Activated T-cell treated with anti-CD3 and anti-CD28 coated beads for 1 hour (primary cell): ENCODE measurements at places on chromosomes 2 and 18.

DNA sequence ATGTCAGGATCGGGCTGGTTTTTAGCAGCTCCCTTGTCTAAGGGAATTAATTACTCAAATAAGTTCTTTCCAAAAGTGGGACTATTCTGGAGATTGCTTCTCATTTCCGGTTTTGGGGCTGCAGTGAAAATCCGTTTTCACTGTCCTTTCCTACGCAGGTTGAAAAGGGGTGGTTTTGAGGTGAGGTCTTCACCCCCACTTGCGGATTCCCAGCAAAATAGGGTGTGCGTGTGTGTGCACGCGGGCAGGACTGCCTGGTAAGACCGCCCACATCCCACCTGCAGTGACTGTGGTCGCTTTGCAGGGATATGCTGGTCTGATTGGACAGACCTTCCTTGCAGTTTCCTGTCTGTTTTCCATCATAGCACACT is 472 bp upstream of the PLEKHM3 start:
- no peak for DNase-seq

GRCh38 chr2:38648107-38648761 is 17.7 kb upstream of the GALM start:
- no peak for DNase-seq

GRCh38 chr18:28043631-28044030 is 133.3 kb downstream of the CDH2 start:
- no peak for DNase-seq

GRCh38 chr2:210616074-210616473 is 59.7 kb downstream of the CPS1 start:
- no peak for DNase-seq

GRCh38 chr2:69644506-69644979 is 1.0 kb upstream of the AAK1 start:
- DNase-seq: no peak

DNA sequence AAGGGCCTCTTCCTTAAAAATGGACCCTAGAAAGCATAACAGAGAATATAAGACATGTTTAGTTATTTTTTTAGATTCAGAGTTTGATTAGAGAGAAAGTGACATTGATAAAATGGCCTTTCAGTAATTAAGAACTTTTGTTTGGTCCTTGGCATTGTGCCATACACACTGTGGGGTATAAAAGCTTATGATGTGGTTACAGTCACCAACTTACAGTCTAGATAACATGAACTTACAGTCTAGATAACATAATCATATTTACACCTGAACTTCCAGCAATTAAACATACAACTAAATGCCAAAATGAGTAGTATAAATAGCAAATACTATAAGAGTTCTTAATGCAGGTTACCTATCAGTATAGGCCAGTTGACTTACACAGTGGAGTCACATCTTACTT is 25.6 kb upstream of the EFEMP1 start:
- DNase-seq: no peak

GRCh38 chr2:120209427-120210269 is 13.6 kb downstream of the TMEM185B start:
- DNase-seq: no peak

- DNase-seq: no peak
These were observed 219.1 kb downstream of the SETBP1 start for GRCh38 chr18:44899832-44900231.

GRCh38 chr18:63063171-63063570 is 256.4 kb downstream of the BCL2 start:
- DNase-seq: no peak

DNA sequence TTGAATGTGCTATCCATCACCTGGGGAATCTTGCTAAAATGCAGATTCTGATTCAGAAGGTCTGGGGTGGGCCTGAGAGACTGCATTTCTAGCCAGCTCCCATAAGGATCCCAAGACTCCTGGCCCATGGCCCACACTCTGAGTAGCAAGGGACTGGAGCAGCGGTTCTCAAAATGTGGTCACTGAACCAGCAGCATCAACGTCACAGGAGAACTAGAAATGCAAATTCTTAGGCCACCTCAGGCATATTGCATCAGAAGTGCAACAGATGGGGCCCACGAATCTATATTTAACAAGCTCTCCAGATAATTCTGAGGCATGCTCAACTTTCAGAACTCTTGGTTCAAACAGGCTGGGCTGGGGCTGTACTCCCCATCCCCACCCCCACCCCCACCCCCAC is 74.6 kb downstream of the DHRS9 start:
- no peak for DNase-seq

DNA sequence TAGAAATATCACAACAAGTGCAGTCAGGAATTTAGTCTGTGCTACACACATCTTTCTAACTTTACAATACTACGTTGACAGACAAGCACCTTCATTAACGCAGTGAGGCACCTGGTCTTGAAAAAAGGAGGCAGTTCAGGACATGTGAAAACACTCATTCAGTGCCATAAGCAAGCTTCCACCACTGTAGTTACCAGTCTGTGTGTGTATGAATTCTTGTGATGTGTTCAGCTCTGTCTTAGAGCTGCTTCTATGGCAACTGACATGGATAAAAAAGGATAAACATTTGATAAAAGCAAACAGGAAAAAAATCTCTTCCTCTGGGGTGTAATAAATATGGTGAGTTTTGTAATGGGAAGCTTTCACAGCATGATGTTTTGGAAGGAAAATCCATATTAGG is 623.8 kb upstream of the NXPH2 start:
- no peak for DNase-seq

GRCh38 chr18:48792611-48793380 is 158.0 kb downstream of the SMAD7 start:
- DNase-seq: no peak

- DNase-seq: no peak
These were observed 266.5 kb downstream of the PTGR3 start for GRCh38 chr18:74942319-74942910.
